ENCODE measurements at places on chromosomes 12 and 14. TPM values are rescaled to one million over a fixed set of nuclear protein-coding genes. Genes with fewer than 3 reads are reported as not detected.

- DNase-seq, result no peak
These were observed 1.9 kb upstream of the LLPH start for GRCh38 chr12:66132408-66132807.

- DNase-seq, result peak; percentile 25
These were observed 46.5 kb upstream of the SAV1 start for GRCh38 chr14:50714450-50715073.

DNA sequence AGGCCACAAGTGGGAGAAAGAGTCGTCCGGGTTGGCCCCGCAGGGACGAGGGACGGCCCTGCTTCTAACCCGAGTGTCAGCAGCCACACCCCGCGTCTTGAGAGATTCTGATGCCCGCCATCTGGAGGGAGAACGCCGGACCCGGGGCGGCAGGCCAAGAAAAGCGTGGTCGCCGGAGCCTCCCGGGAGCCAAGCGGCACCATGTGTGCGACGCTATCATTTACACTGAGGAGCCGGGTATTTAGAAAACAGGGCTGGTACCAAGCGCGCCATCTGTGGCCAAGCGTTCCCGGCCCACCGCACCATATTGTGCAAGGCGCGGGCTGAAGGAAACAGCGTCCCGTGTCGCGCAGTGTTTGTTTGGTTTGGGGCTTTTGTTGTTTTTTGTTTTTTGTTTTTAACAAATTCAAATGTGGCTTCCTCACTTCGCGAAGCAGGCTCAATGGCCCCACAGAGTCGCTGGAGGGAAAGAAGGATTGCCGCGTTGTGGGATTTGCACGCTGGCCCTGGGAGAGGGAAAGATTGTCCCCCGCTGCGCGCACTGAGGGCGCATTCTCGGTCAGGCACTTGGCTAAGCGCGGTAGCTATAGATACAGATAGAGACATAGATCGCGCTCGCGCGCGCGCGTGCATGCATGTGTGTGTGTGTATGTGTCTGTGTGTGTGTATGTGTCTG, 153.8 kb downstream of the BCL11B start:
- peak; percentile 69 for DNase-seq

GRCh38 chr12:93089805-93090569, 160.9 kb upstream of the EEA1 start:
- no peak for DNase-seq

GRCh38 chr12:123269395-123269892, 2.2 kb downstream of the CDK2AP1 start:
- peak; percentile 74 for DNase-seq

DNA sequence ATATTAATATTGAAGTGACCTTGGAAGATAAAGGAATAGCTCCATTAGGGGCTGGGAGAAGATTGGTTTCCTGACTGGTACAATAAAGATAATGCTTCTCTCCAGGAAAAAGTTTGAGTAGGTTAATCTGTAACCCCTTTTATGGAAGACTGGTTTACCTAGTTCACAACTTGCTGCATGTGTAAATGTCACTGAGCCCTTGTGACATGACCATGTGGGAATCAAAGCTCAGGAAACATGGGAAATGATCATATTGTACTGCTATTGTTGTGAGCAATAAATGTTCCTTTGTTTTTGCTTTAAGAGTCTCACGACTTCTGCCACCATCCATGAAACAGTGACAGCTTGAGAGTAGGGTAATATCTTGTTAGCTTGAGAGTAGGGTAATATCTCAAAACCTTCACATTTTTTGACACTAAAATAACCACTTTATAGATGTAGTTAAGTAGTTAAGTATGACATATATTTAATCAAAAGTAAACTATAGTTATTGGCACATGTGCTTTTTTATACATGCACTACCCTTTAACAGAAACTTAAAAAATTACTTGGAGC, 1338.6 kb downstream of the FSCB start:
- no peak for DNase-seq

DNA sequence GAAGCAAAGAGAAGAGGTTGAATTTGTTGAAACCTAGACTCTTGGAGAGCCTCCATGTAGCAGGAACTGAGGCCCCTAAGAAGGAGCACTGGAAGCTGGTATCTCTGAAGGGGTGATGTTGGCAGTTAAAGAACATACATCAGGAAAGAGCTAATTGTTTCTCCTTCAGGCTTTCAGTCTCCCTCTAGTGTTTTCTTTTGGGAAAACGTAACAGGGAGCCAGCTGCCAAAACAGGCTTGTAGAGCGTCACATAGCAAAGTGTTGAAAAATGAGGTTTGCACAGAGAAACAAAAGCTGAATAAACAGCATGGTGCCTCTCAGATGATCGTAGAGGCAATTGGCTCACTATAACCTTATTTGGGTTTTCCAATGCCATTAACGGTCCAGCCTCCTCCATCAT, 46.9 kb upstream of the CAND1 start:
- peak; percentile 8 for DNase-seq

GRCh38 chr14:76154539-76155126, 2.9 kb downstream of the GPATCH2L start:
- DNase-seq, result no peak

DNA sequence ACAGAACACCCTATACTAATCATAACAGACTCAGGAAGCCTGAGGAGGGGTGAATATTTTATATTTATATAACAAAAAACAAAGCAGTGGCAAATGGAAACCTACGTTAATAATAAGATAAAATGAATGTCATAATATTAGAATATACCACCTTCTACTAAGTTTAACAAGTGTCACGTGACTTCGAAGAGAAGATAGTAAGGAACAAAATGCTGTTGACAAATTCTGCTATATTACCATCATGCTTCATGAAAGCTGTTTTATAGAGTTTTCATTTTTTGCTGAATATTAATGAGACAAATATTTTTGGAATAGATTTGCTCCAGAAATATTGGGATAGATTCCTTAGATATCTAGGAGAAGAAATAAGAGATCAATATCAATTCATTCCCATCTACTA, 450.6 kb upstream of the DCN start:
- DNase-seq, result no peak

- DNase-seq, result peak; percentile 51
These were observed 80.7 kb upstream of the KRR1 start for GRCh38 chr12:75592086-75592485.

DNA sequence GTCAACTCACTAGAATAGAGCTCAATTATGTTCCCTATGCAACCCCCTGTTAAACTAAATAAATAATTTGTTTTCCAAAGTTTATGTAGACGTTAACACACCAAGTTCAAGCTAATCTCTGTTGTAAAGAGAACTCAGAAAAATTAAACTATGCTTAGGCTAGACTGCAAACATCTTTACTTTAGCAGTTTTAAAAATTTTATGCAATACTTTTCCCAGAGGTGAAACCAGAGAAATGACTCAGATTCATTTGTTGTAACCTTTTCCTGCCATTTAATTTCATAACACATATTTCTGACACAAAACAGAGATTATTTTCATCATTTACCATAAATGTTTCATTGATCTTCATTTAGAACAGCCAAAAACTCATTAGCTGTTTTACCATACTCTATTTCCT, 27.4 kb downstream of the ABCC9 start:
- no peak for DNase-seq

- peak; percentile 38 for DNase-seq
These were observed 14.7 kb downstream of the CPSF6 start for GRCh38 chr12:69254046-69254445.

DNA sequence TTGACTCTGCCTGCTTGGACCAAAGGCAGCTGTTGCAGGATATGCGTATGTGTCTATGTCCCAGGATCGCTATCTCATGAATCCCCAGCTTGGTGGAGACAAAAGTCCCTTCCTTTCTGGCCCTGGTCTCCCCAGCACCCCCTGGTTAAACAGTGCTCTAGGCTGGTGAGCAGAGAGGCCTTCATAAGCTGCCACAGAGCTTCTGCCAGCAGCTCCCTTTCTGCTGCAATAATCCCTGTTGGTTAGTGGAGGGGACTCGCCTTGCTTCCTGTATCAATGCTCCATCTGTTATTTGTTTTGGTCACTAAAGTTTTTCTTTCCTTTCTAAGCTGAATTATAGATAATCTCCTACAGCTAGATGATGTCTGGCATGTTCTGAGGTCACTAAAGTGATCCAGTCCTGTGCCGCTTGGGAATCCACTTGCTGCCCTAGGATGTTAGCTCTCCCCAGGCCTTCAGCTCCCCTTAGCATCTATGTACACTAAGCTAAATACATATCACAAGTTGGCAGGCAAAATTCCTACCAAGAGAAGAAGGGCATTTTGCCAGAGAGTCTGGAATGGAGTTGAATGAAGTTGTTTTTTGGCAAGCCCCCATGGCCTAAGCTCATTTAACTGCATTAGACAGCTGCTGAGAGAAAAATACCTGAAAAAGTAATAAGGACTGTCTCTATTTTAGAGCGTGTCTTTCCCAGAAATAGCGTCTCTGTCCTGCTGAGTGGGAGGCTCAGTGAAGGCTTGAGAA, 47.8 kb downstream of the RDH12 start:
- no peak for DNase-seq

DNA sequence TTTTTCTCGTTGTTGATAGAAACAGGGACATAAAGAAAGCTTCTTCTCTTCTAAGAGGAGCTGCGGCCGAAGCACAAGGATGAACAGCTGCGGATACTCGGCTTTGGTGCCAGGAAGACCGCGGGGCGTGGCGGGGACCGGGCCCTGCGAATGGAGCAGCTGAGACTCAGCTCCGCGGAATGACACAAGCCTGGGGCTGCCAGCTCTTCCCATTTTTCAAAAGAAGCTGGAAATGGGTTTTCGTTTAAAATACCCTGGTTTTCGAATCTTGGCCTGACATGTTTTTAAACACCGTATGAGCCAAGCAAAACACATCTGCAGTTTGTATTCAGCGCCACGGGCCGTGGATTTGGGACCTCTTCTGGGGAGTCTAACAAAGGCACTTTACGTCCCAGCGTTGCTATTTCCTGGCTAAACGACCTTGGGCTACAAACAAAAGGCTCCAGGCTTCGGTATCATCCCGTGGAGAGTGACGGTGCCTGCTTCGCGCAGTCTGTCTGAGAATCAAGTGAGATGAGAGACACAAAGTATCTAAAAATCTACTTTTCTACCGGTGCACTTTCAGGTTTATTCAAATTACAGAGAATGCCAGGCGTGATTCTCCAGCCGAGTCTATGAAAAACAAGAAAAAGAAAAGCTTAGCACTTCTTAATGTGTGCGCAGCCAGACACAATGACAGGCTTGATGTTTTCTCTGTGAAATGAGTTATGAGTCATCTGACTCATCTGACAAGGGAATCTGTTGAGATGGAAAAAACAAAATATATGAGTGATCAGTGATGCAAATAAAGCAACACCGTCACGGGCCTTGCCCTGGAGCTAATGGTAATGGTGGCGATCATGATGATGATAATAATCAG, 114.0 kb upstream of the TMEM132D start:
- peak; percentile 37 for DNase-seq

DNA sequence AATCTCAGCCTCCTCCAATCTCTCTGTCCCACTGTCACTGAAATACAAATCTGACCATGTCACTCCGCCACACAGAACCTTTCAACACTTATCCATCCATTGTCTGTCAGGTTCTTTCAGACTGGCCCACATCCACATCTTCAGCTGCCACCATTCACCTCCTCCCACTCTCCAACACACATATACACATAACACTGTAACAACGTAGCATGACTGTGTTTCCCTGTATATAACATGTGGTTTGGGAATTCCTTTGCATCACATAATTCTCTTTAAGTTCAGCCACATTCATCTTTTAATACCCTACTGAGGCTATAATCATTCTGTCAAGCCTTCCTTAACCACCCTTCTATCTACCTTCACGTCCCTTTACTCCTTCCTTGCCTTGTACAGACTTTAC, 99.2 kb downstream of the PPP2R5E start:
- DNase-seq, result no peak

DNA sequence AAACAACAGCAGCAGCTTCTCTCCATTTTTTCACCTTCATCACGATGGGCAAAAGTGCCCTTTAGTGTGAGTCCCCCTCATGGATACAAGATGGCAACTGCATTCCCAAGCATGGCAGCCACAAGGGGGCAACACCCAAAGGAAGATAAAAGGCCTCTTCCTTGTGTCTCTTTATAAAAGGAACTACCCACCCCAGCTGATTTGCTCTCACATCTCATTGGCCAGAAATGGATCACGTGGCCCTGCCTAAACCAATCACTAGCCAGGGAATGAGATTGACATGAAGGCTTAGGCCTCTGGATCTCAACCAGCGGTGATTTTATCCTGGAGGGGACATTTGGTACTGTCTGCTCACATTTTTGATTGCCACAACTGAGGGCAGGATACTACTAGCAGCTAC, 21.9 kb upstream of the IFT81 start:
- peak; percentile 54 for DNase-seq

DNA sequence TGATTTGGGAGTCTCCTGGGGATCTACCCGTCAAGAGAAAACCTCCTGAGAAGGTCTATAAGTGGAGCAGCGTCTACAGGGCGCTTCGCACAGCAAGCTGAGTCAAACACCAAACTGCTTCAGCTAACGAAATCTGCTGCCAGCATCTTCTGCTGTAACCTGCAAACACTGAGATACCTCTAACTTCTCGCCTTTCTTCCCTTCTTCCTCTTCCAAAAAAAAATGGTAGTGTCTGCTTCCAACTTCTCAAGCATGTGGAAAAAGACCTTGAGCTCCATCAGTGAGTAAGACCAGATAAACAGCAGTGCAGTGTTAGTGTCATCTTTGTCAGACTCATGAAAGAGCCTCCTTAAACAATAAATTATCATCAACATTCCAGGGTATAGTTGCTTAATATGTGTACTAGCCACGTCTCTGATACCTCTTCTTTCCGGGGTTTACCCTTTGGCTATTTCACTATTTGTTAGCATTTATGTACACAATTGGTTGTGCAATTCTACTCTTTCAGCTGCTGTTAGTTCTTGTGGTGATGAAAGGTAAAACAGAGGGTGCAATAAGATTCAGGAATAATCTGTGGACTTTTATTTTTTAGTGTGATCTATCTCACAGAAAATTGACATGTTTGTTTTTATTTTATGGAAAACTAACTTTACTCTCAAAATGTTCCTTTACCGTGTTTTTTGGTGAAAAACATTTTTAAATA, 81.6 kb downstream of the LLPH start:
- no peak for DNase-seq

The FAM161B gene
- 1.6 TPM for total RNA-seq

The KRT86 gene
- total RNA-seq, result not detected

The TAS2R43 gene
- total RNA-seq, result 0.71 TPM

The NTN4 gene
- total RNA-seq, result 4.0 TPM

The LRP1-AS gene
- not detected for total RNA-seq

The PRH2 gene
- not detected for total RNA-seq

The CYP46A1 gene
- total RNA-seq, result 0.86 TPM

The PHETA1 gene
- total RNA-seq, result 16.9 TPM

The CLEC1B gene
- not detected for total RNA-seq

The OAS1 gene
- total RNA-seq, result not detected

The ESPL1 gene
- total RNA-seq, result 23.1 TPM

The KRT5 gene
- total RNA-seq, result not detected

The OR4E2 gene
- not detected for total RNA-seq
